ENCODE measurements at places on chromosomes 2 and 18.

- no peak for DNase-seq
Measured at GRCh38 chr18:2316082-2316750, 255.1 kb downstream of the METTL4 start.

DNA sequence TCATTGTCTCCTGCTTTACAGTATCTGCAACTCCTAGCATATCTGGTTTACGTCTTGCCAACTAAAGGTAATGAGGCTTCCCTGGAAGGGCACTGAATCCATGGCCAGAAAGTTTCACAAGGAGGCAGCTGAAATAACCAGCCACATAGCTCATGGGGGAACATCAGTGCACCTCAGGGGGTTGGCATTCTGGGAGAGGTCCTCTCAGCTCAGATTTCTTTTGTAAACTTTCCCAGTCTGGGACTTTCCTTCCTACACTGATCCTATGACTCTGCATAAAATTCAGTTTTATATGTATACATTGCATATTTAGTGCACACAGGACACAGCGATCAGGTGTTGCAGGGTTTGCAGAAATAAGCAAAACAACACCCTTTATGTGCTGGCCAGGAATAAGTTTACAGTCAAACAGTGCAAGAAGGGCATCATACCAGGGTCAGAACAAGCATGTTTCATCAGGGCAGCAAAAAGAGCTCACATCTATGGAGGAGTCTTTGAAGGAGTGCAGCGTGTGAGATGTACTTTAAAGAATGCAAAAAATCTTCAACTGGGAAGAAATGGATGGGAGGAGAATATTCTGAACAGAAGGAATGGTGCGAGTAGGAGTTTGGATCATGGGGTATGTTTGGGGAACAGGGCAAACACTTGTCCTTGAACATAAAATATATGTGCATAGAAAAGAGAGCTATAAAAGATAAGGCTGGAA is 240.6 kb upstream of the RAB12 start:
- no peak for DNase-seq

- DNase-seq: no peak
Measured at GRCh38 chr2:30351116-30351515, 95.9 kb upstream of the LCLAT1 start.

GRCh38 chr2:241356871-241357260 is 781 bp downstream of the FARP2 start:
- DNase-seq: no peak

GRCh38 chr2:161165811-161166210 is 5.6 kb downstream of the TANK start:
- no peak for DNase-seq

GRCh38 chr18:5198311-5198710 is 1.3 kb upstream of the AKAIN1 start:
- no peak for DNase-seq

DNA sequence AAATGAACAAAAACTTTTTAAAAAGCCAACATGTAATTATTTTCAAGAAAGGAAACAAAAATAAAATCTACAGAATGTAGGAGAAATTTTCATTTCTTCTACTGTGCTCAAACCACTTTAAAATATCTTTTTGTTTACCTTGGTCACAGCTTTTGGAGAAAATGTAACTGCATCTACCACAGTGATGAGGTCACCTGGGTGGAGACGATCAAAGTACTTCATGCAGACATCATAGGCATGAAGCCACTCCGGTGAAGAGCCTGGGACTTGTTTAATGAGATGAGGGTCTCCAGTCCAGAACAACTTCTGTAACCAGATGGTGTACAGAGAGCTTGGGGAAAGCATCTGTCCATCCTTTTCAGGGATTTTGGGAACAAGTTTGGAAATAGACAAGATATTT is 285.8 kb downstream of the NBAS start:
- DNase-seq: no peak

DNA sequence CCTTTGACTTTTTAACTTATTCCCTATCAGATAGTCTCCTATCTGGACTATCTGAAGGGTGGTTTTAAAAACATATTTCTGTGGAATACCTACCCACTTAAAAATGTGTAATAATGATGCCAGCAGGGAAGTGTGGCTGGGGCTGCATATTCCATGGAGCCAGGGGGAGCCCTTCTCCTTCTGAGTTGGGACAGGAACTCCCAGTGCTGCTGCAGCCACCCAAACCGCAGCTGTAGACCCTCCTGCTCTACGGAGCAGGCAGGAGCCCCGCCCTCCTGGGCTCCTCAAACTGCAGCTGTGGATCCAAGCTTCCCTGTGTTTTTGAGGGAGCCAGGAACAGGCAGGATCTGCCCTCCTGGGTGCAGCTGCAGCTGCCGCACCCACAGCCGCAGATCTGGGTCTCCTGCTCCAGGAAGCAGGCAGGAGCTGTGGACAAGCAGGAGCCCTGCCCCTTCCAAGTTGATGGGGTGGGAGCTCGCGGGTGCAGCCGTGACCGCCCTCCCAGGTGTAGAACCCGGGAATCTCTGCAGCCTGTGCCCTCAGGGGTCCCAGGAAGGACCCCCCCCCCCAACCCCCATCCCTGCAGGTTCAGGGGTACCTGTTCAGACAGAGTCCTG is 57.8 kb downstream of the PDK1 start:
- no peak for DNase-seq

DNA sequence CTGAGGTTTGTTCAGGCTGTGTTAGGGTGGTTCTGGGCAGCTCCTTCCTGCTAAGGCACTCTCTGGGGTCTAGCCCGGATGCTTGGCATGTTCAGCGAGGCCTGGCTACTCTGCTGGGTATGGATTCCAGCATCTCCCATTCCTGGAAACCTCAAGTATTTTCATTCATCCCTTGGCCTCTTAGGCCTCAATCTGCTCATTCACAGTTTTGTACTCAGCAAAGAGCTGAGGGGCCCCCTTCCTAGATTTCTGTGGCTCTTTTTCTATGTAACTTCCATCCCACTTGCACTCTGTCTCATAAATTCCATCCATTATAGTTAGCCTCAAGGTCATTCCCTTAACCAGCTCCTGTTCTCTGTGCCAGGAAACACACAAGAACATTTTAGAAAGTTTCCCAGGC is 798.8 kb upstream of the HS6ST1 start:
- no peak for DNase-seq

DNA sequence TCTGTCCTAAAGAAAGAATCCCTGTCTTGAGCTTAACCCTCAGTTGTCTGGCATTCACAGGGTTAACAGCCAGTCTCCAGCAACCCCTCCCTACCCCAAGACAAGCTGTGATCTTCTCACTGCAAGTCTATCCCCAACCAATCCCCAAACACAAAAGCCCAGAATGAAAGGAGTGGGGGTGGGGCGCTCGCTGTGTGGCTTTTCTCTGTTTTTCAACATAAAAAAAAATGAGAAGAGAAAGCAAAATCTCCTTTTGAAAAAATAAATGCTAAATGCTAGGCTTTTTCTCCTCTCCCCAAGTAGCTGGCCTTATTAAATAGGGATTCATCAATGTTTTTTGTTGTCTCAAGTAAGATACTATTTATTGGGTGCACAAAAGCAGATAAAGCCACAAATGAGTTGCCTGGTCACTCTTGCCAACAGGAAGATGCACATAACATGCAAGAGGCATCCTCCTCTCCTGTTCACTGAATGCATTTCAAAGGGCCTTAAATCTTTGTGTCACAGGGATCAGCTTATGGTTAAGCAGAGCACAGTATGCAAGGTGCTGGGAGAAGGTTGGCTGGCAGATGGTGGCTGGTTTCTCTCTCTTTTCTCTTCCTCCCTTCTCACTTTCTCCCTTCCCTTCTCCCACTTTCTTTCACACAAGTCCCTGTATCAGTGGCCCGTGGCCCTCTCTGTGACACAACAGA is 225.6 kb downstream of the CMPK2 start:
- DNase-seq: no peak

- DNase-seq: no peak
Measured at GRCh38 chr2:131146749-131147148, 41.6 kb downstream of the PLEKHB2 start.

DNA sequence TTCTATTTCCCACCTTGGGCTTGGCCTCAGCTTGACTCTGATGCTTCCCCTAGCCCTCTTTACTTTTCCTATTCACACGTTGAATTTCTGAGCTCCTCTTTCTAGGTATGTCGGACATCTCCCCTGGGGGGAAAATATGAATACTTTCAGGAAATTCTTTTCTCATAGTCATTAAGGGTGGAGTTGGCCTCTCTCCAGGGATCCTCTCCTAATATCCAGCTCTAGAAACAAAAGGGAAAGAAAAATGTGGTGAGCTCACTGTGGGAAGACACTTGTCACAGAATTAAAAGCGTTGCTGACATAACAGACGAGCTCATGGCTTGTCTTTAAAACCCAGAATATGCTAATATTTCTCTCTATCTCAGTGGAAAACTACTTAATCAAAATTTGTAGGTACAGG is 132.7 kb upstream of the MEX3C start:
- no peak for DNase-seq

GRCh38 chr2:133780099-133780996 is 212.1 kb upstream of the NCKAP5 start:
- no peak for DNase-seq

DNA sequence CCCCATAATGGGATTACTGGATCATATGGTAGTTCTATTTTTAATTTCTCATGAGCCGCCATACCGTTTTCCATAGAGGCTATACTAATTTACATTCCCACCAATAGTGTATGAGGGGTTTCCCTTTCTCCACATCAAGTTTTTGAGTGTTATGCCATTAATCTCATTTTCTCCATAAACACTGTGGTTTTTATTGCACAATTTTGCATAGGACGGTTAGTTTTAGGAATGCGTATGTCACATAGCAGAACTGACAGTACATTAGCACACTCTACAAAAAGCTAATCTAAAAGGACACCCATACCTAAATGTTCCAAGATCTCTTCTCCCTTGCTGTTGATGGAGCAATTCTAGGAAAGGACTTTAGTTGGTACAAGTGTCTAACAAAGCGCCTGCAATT is 32.5 kb downstream of the DARS1 start:
- DNase-seq: no peak

DNA sequence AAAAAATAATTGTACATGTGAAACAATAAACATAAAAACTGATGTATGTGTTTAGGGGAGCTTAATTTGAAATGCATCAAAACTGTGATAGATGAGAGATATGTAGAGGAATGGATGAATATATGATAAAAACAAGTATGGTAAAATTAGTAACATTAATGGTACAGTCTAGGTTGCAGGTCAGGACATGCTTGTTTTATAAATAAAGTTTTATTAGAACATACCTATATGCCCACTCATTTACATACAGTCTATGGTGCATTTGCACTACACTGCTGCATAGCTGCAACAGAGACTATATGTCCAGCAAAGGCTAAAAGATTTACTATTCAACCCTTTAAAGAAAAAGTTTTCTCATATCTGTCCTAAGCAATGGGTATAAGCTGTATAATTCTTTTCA is 236.6 kb upstream of the CCDC68 start:
- DNase-seq: no peak

- DNase-seq: no peak
Measured at GRCh38 chr2:8418721-8419120, 263.1 kb upstream of the ID2 start.

DNA sequence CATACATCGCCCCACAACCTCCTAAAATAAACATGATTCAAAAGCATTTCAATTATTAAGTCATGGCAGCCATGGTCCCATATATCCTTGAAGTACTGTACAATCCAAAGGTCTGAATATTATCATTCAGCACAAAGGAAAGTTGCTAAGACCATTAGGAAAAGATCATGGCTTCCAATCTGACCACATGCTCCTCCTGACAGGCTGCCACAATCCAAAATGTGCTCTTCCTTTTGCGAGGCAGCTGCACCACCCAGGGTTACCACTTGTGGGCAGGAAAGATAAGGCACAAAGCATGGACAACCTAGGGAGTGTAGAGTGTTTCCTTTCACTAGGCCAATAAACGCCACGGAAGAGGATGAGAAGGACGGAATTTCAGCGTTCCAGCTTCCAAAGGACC is 5.4 kb downstream of the BOLA3 start:
- no peak for DNase-seq

DNA sequence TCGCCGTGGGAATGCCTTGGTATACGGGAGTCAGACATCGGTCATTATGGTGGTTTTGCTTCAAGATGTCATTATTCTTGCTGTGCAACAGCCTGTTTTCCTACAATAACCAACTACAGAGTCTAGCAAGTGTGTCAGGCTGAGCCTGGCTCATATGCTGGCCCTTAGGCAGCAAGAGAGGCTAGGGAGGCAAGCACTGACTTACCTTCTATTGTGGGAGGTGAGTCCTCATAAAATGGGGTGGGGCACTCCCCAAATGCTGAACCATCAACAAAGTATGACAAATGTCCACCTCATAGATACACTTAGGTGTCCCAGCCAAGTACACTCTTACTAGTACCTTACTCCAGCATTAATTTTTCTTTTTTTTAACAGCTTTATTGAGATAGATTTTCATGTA is 77.0 kb upstream of the ATL2 start:
- no peak for DNase-seq

- no peak for DNase-seq
Measured at GRCh38 chr18:41886126-41886807, 68.8 kb upstream of the PIK3C3 start.

DNA sequence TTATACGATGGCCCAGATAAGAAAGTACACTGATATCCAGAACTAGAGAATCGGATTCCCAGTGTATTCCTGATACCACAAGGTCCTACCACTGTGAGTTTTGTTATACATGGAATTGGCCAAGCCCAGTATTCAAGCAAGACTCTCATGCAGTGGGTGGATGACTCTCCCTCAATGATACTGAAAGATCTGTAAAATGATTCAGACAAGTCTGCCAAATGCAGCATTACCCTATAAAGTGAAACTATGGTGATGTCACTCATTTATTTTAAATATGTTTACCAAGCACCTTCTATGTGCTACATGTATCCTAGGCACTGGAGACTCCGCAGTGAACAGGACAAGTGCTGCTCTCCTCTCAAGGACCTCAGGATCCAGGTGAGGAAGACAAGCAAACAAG is 22.6 kb downstream of the MYO5B start:
- DNase-seq: no peak

GRCh38 chr2:15832030-15832709 is 108.2 kb upstream of the MYCN start:
- no peak for DNase-seq

DNA sequence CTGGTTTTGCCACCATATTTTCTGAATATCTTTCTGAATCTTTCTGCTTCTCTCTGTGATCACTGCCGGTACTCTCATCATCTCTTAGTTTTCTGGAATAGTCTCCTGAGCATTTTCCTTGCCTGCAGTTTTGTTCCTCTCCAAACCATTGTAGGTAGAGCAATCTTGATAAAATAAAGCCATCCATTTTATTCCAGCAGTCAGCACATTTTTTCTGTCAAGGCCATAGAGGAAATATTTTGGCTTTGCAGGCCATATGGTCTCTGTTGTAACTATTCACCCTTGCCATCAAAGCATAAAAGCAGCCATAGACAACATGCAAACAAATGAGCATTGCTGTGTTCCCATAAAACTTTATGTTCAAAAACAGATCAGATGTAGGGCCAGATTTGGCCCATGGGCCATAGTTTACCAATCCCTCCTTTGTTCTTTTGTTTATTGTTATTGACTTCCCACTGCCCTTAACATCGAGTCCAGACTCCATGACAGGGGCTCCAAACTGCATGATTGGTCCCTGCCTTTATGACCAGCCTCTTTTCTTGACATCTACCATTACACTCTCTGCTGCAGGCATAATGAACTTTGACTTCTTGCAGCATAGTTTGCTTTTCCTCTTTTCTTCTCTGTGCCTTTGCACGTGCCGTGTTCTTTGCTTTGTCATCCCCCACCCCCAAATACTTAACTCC is 29.8 kb downstream of the TMEM87B start:
- DNase-seq: no peak

- no peak for DNase-seq
Measured at GRCh38 chr2:69214898-69215297, 172.1 kb downstream of the GFPT1 start.
